Bronchial epithelial cell (primary cell): ENCODE measurements at places on chromosomes 1 and 21.

DNA sequence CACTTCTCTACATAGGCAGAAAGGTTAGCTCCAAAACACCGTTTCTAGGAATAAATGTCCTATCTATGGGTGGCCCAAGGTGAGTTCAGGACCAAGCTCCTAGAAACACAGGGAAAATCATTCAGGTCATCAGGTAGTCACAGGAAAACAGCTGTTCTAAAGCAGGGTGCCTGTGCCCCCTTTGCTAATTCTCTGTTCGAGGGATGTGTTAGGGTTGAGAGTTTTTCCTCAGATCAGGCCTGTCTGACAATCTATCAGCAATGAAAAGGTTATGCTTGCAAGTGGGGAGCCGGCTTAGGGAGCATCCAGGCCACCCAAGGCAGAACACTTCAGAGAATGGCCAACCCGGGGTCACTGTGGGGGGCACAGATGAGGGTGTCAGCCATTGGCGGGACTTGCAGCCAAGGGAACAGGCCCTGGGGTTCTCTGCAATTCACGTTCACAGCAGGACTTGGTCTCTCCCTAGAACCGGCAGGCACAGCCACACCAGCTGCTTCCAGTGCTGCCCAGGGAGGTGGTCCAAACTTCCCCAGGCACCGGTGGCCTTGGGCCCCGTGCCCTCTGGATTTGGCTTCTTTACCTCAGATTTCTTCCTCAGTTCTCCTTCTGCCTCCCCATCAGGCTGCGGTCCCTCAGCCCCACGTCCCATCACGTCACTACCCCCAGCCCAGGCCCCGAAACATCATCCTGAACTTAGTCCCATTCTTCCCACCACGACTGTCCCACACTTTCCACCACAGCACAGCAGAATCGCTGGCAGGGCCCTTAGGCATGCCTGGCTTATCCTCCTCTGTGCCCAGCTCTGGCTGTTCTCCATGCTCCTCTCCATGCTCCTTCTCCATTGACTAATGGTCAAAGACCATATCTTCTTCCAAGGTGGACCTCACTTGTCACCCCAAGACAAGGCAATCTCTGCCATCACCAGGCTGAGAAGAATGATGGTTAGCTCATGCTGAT is 11.0 kb downstream of the CD2 start:
- no peak for DNase-seq

DNA sequence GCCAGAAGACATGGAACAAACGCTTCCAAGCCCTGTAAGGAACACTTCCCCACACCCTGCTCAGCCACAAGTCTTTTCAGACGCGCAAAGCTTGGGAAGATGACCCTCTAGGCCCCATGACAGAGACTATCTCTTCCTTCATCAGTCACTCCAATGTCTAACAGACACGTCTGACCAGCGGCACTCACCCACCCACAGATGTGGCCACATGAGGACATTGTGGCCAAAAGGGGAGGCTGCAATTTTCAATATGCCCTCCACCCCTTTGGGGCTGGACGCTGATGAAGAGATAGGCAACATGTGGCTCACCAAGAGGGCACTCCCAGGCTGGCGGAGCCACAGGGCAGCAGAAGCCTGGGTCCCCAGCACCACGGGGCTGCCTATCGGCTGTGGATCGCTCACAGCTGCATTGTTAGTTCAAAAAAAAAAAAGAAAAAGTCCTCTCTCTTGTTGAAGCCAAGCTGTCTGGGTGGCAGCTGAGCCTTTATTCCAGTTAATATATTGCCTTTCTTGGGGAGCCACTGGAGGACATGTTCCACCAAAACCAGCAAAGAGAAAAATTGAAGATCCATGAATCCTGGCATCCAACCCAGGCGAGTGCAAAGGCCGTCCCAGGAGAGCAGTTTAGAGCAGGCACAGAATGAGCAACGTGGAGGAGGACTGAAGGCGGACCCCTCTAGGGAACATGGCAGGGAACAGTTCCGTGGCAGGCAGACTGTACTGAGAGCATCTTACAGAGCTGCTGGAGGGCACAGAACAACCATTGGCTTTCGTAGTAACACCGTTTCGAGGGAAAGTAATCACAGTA is 52.7 kb upstream of the GPR153 start:
- no peak for DNase-seq

DNA sequence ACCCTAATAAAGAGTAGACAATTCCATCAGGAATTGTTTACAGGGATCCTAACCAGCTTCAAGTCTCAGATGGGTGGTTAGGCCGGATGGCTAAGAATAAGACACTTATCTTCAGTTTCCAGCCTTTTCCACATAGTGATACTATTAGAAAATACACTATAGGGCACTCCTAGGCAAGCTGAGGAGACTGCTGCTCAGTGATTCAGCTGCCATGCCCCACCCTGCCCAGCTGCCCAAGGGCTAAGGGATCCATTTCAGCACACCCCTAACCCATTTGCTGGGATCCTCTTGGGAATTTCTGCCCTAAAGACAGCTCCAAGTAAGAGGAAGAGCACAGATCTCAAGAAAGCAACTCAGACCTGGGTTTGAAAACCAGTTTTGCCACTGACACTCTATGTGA is 31.9 kb downstream of the PLPP3 start:
- no peak for DNase-seq

- DNase-seq, result no peak
Measured at GRCh38 chr1:43982808-43983207, 3.8 kb downstream of the B4GALT2 start.

DNA sequence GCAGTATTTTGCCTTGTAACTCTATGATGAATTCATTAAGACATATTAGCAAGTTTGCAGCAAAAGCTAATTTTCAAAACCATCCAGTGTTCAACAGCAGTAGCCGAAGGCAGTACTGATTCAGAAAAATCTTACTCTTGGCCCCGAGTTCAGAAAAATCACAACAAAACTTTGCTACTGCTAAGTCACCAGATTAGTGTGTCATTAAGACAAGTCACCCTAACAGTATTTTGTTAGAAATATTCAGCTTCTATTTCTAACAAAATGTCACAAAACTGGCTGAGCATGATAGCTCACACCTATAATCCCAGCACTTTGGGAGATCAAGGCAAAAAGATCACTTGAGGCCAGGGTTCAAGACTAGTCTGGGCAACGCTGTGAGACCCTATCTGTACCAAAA is 8.2 kb downstream of the GTF2B start:
- DNase-seq, result no peak

DNA sequence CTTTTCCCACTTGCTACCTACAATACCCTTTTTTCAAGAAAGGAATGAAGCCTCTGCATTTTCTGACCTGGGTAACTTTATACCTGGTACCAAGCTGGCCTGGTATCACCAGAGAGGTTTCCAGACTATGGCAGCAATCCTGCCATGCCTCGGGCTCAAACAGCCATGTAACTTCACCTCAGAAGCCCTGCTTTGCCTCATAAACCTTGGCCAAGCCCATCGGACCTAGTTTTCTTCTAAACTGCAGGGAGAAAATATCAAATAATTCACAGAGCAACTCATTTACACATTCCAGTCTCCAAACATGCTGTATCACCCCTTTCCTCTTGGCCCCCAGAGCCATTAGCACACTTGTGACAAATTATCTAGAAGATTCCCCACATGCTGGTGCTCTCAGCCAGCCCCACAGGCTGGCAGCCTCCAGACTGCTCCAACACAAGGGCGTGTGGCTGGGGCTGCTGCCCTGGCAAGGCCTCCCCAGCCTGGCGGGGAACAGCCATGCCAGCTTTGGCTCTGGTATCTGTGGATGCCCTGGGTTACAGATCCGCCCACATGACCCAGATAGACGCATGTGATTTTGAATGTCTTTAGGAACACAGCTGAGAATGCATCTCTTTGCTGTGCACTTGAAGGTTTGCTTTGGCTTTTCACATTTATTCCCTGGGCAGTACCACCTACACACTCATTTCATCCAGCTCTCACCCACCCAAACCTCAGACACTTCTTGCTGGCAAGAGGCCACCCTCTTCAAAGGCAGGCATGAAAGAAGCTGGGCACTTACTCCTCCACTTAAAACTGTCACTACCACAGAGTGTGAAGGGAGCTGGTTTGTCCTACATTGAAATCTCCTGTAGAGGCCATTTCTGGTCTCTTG is 70.0 kb upstream of the BCAR3 start:
- DNase-seq, result no peak

DNA sequence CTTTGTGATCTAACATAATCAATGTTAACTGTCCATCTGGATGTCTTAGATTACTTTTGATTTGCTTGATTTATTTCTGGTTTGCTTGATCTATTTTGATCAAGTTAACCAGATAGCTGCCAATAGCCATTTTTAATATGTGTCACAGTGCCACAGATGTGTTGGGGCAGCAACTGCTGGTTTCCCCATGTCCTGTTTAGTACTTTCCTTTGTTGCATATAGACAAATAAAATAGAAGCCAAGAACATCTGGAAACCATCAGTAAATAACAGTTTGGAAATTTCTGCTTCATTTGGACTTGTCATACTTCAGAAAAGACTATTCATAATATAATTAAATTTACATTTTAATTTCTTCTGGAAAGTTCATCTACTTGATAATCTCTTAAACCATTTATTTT is 145.6 kb upstream of the C21orf91 start:
- no peak for DNase-seq

- no peak for DNase-seq
Measured at GRCh38 chr1:215529111-215529510, 38.0 kb upstream of the KCTD3 start.

DNA sequence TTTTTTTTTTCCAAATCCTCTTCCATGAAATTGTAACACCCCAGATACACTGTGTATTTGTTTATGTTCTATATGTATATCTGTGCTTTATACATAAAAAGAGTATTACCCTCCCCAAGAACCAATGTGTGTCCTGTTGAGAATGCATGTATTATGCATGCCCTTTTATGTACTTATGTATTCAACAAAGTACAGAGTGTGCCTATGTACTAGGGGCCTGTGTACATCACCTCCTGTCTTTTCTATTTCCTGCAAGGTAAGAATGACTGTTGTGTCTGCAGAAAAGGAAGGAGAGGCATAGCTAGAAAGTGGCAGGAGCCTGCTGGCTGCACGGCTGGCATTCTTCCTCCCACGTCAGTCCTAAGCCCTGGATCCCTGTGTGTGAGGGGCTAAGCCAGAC is 7.0 kb downstream of the TMEM61 start:
- DNase-seq, result no peak

- DNase-seq, result no peak
Measured at GRCh38 chr1:92461364-92462097, 25.2 kb downstream of the GFI1 start.

DNA sequence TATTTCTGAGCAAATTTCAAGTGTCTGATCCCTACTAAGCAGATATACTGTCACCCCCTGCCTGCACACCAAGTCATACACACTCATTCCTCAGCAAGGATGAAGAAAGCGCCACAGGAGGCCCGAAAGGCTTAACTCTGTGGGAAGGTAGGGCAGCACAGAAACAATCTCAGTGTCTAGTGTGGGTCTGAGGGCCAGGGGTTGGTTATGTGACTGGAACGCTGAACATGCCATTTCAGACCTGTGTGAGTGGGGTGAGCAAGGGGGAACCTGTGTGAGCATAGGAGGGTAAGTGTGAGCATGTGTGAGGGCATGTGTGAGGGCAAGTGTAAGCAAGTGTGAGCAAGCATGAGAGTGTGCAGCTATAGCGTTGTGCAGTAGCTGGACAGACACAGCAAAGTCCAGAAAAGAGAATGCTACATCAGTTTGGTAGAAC is 6.2 kb downstream of the ITPKB start:
- DNase-seq, result no peak

DNA sequence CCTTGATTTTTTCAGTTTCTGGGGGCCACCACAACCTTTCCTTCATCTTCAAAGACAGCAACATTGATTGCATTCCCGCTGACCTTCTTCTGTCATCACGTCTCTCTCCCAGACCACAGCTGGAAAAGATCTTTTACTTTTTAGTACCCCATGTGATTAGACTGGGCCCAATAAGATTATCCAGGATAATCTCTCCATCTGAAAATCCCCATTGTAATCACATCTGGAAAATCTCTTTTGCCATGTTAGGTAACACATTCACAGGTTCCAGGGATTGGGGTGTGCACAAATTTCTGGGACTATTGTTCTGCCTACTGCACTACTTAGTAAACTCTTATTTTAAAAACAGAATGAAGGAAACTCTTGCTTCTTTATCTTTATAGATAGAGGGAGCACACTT is 47.1 kb upstream of the INSL5 start:
- no peak for DNase-seq

DNA sequence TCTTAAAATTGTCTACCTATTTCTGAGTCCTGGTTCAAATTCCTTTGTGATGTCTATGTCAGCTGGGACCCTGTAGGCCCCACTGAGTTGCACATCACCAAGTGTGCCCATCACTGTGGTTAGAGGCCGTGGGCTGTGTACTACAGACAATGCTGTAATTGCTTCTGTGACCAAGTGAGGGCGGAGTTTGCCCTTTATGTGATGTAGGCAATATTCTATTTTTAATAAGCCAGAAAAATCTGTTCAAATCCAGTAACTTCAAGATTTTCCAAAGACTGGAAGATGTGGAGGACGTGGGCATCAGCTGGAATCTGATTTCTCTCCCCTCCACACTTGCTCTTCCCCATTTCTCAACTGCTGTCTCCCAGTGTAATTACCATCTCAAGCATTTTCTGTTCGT is 215.4 kb downstream of the PBX1 start:
- no peak for DNase-seq
